Left cardiac atrium (tissue), 4 donors: ENCODE measurements at places on chromosomes 12 and 14.
A peak's percentile ranks its signal among the peaks of the same experiment; 100 is the strongest.

GRCh38 chr14:68407285-68407684 is 385.6 kb downstream of the ZFP36L1 start:
- DNase-seq, result no peak

GRCh38 chr12:49794021-49794420 is 34.2 kb downstream of the NCKAP5L start:
- DNase-seq, result no peak

DNA sequence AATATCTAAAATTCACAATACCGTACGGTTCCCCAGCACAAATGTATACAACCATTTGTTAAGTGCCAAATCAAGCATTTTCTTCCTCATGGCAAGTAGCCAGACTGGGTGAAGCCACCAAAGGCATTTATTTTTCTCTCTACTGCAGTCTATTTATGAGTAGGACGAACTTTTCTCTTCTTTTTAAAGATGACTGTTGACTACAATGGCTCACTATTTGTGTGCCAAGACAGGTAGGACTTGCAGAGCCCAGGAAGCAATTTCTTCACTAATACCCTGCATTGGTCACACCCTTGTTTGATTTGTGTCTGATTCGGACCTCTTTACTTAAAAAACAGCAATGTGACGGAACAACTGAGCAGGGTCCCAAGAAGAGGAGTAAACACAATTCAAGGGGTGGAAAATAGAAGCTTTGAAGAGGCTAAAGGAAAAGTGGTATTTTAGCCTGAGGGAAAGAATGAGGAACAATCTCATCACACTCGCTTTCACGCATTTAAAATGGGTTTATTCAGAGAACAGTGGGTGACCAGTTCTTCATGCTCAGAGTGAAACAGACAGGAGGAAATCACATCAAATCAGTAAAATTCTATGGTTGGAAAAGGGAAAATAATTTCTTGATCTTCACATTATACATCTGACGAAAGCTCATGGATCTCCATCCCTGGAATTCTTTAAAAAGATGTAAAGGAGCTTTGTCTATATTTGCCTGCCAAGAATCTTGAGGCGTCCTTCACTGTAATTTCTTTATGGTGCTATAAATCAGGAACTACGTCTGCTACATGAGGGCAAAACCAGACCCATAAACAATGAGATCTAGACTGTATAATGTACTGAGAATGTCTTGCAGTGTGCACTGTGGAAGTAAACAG is 183.8 kb downstream of the PPM1H start:
- no peak for DNase-seq

- no peak for DNase-seq
These were observed 203.6 kb upstream of the DIO3 start for GRCh38 chr14:101357559-101358319.

DNA sequence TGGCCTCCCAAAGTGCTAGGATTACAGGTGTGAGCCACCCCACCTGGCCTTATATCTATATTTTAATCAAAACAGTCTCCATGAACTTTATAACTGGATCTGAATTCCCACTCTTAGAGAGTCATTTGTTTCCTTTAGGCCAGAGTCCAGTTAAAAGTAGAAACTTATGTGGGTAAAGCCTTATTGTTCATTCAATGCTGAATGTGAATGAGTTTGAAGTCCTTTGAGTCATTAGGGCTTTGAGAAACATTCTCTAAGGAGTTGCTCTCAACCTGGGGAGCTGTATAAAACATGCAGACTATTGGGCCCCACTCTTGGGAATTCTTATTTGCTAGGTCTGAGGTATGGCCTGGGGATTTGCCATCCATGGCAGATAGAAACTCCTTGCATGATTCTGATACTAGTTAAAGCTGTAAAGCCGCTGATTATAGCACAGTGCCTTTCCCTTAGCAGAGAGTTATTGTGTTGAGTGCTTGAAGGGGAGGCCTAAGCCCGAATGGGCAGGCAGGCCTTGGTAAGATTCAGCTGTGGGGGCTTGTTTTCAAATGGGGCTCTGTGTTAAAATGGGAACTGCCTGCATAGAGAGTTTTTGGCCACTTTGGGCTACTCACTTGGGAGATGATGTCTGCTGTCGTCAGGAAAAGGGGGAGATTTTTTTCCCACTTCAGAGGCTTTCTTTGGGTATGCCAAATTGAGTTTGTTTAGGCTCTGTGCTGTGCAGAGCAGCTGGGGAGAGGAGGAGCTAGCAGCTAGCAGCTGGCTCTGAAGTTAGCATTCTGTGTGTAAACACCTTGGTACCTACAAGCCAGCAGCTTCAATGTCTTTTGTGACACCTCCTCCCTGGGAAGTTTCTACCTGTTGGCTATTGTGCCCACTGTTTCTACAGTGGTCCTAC is 117.5 kb downstream of the DACT1 start:
- DNase-seq, result no peak

DNA sequence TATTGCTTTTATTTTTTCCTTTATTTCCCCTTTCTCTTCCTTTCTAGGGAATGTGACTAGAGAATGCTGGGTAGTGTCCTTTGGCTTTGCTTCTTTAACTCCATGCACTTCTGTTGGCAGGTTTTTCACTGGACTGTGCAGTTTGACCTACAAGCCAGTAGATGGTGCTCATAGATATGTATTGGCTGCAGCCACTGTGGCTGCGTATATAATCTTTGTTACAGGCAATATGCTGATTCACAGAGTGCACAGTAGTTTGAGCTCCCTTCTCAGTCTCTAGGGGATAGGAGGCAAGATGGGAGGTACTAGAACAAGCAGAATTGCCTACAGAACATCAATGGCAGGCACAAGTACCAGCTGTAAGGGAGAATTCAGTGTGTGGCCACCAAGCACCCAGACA is 503.5 kb downstream of the LRFN5 start:
- DNase-seq, result no peak

GRCh38 chr12:116389990-116390389 is 112.5 kb upstream of the MED13L start:
- no peak for DNase-seq

DNA sequence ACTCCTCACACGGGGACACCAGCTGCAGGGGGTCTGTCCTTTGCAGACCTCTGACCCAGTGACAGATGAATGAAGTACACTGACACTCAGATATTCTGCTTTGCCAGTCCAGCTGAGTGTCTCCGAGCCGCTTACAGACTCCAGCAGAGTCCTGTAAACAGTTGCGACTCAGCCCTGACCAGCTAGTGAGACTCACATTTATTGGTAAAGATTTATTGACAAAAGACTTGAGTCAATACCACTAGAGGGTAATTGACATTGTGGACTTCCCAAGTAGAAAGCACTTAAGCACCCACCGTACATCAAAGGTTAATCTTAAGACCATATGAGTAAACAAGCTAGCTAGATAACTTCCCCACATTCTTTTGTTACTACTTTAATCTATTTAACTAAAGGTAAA is 9.8 kb upstream of the FKBP4 start:
- DNase-seq, result no peak

DNA sequence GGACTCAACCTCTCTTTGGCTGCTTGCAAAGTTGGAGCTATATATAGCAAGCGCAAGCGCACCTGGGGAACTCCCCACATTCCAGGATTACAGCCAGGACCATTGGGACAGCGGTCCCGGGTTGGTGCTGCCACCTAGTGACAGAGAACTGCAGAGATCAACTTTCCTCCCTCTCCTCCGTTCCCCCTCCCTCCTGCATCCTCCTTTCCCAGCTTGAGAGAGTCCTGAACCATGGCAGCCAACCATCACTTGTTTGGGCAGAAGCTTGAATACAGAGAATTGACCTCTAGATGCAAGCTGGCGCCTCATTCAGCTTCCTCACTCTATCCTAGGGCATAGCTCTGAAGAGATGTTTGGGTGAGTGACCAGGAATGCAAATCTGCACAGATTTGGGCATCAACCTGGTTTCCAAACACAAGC is 17.4 kb upstream of the FLVCR2 start:
- DNase-seq, result peak; percentile 72

DNA sequence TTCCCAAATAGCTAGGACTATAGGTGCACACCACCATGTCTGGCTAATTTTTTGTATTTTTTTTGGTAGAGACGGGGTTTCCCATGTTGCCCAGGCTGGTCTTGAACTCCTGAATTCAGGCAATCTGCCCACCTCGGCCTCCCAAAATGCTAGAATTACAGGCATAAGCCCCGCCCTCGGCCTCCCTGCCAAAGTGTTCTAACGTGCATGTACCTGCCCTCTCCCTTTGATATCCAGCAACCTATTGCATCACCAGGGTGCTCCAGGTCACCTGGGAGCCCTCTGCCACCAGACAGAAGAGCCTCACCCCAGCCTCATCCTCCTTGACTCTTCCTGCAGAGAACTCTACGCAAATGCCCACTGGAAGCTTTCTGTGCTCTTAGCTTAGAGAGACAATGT is 2.2 kb upstream of the EML1 start:
- DNase-seq, result peak; percentile 28

GRCh38 chr14:57302883-57303282 is 34.1 kb downstream of the AP5M1 start:
- DNase-seq, result no peak

DNA sequence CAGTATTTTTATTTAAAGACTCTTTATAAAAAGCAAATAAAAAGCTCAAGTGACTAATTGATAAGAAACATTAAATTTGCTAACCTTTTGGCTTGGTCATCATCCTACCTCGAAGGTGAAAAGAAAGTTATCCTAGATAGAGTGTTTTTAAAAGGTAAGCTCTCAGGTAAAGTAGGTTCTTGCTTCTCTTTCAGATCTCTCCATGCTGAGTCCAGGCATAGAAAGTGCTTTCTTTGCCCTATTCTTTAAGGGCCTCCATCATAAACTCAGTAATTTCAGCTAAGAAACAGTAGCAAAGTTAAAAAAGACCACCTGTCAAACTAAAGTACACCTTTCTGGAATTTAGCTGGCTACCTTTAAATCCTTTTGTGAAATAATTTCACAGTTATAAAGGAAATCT is 20.6 kb upstream of the ANHX start:
- DNase-seq, result no peak

- DNase-seq, result peak; percentile 82
These were observed 108.7 kb downstream of the CACNA1C start for GRCh38 chr12:2161473-2161872.

GRCh38 chr14:102272392-102272791 is 32.6 kb downstream of the MOK start:
- DNase-seq, result no peak

GRCh38 chr12:2960996-2961616 is 1.9 kb downstream of the TEAD4 start:
- DNase-seq, result no peak

GRCh38 chr12:48903363-48903981 is 21.8 kb downstream of the FKBP11 start:
- DNase-seq, result peak; percentile 42

- DNase-seq, result no peak
These were observed 202.7 kb upstream of the BCL2L14 start for GRCh38 chr12:11868027-11868426.

- DNase-seq, result peak; percentile 32
These were observed 6.2 kb upstream of the PLEKHH1 start for GRCh38 chr14:67526676-67527459.

- DNase-seq, result no peak
These were observed 61.7 kb downstream of the PPP1R12A start for GRCh38 chr12:79873201-79873600.

DNA sequence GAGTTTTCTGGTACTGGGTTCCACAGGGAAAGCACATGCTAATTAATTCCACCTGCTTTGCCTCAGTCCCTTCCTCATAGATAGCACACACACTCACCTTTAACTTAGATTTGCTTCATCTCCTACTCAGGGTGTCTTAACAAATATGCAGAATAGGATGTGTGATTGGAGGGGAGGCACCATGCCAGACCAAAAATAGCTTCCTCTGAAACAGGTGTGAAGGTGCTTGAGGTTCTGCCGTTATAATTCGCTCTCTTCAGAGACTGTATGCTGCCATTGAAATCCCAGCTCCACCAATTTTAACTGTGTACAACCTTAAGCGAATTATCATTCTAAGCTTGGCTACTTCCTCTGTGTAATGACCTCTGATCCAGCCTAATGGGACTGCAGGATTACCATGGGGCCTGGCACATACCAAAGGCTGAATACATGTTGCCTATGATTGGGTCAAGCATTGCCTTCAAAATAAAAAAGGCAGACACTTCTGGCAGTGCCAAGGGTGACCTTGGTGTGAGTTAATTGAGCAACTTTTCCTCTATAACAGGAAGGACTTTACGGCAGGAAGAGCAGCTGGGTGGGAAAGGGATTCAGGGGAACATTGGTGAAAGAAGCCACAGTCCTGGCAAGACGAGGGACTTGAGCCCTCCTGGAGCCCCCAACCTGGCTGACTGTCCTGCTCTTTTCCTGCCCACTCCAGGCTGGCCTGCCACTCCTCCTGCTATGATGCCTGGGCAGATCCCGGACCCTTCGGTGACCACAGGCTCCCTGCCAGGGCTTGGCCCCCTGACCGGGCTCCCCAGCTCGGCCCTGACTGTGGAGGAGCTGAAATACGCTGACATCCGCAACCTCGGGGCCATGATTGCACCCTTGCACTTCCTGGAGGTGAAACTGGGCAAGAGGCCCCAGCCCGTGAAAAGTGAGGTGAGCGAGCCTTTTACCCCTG is 9.7 kb downstream of the JDP2 start:
- DNase-seq, result no peak

GRCh38 chr14:101235335-101236103 is 325.8 kb upstream of the DIO3 start:
- DNase-seq, result peak; percentile 44

DNA sequence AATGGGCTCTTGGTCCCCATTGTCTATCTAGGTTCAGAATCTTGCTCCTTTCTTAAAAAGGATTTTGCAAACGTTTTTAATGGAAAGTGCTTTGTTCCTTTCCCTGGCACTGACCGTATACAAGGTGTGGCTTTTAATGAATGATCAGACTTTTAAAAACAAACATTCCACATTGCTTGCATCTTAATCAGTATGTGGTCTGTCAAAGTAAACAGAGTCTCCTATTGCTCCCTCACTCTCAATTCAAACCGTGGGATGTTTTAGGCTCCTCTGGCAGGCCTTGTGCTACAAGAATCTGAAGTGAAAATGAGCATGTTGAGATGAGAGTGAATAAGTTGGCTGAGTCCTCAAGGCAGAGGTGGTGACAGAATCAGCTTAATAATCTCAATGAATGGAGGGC is 107.0 kb downstream of the VRK1 start:
- DNase-seq, result no peak

GRCh38 chr12:59980476-59980875 is 384.6 kb downstream of the SLC16A7 start:
- no peak for DNase-seq

GRCh38 chr12:50195832-50196231 is 28.7 kb upstream of the CERS5 start:
- DNase-seq, result no peak

GRCh38 chr14:84197704-84198103 is 1332.2 kb upstream of the FLRT2 start:
- DNase-seq, result no peak

GRCh38 chr14:100041271-100041670 is 24.0 kb upstream of the EVL start:
- DNase-seq, result no peak

GRCh38 chr14:58151133-58152013 is 640 bp downstream of the ARMH4 start:
- DNase-seq, result peak; percentile 28

GRCh38 chr12:112525426-112525809 is 106.7 kb downstream of the PTPN11 start:
- DNase-seq, result no peak
